ENCODE measurements at places on chromosomes 6 and 20.

GRCh38 chr6:4803343-4803744 lies 27.1 kb downstream of the CDYL start:
- DNase-seq: no peak

- DNase-seq: peak; percentile 38
These were observed 148.5 kb downstream of the RNGTT start for GRCh38 chr6:88814909-88815308.

DNA sequence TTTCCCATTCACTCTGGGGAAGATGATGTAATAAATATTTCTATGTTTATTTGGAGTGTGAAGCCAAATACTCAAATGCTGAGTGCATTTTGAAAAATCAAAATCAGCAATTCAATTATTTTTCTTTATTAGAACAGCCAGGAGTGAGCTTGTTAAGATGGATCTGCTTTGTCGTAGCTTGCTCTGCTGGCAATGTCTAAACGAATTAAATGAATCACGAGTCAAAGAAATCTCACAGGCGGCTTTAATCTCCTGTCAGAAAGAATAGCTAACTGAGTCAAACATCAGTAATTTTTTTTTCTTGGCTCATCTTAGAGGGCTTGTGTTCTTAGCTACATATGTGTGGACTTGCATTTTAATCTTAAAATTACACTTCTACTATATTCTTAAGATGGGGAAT lies 100.2 kb upstream of the HMGN3 start:
- peak; percentile 87 for DNase-seq

GRCh38 chr20:23315099-23315498 lies 35.5 kb upstream of the NXT1 start:
- no peak for DNase-seq

GRCh38 chr6:154363821-154364220 lies 7.2 kb upstream of the IPCEF1 start:
- DNase-seq: no peak

DNA sequence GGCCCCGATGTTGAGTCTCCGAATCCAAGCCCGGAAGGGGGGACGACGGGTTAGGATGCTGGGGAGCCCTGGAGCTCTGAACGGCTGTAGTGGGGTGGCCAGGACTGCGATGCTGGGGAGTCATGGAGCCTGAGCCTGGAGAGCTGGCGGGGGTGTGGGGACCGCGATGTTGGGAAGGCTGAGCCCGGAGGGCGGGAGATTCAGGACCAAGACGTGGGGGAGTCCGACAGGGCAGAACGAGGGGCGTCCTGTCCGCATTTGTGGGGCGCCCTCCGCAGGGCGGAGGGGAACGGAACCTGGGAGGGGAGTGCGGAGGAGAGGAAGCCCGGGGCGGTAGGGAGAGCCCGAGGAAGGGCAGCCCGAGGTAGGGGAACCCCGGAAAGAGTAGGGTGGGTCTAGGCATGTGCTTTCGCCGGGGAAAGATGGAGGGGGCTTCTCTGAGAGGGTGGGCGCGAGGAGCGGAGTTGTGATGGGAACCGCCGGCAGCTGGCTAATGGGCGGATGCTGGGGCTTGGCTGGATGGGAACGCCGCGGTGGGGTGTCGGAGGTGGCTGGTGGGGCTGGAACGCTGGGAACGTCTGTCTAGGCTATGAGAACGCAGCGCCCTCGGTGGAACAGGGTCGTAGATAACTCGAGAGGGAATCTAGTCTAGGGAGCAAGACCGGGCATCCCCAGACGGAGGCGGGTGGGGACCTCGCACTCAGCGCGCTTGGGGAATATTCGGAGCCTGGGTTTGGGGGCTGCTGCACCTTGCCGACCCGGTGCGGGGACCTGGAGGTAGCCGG lies 684 bp downstream of the PAQR8 start:
- DNase-seq: no peak

DNA sequence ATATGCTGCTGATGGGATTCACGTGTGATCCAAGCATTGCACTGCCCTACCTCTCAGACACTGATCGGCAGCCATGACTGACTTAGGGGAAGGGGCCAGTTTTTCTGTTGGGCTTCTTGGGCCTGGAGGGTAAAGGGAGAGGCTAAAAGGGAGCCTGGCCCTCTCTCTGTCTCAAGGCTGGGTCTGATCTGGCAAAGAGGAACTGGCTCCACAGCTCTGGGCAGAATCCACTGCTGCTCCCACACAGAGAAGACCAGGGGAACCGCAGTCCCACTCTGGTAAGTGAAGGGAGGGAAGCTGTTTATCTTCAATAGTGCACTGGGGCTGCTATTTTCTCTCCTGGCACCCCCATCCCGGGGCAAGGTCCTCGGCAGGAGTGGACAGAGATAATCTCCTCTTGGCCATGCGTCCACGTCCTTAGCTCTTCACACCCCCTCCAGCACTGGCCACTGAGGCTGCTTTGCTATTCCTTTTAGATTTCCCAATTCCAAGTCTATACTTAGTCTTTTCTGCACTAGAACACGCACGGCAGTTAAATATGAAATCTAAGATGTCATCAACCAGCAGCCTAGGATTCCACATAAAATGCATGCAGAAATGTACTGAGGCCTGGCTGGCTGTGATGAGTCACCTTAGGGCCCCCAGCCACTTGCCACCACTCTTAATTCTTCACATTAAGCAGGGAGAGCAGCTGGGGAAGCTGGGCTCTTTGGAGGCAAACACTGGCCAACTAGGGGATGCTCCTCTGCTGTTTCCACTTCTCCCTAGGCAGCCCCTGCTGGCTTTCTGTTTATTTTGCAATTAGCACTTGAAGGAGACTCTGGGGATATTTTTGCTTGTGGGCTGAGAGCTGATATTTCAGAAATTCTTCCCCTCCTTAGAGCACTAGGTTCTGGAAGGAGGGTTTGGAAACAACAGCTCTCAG lies 87.8 kb upstream of the ARMC2 start:
- DNase-seq: no peak

DNA sequence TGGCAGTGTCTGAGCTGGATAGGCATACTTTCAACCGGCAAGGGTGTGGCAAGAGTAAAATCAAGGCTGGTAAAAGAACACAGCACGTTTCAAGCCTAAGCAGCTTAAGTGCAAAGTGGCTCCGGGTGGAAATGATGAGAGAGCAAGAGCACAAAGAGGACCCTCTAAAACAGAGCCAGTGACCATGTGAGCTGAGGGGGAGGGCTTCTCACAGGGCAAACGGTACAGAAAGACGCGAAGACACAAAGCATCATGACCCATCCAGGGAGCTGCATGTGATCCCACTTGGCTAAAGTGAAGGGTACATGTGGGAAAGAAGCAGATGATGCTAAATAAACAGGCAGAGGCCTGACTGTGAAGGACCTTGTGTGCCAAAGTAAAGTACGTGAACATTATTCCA lies 25.7 kb downstream of the FKBP5 start:
- no peak for DNase-seq

DNA sequence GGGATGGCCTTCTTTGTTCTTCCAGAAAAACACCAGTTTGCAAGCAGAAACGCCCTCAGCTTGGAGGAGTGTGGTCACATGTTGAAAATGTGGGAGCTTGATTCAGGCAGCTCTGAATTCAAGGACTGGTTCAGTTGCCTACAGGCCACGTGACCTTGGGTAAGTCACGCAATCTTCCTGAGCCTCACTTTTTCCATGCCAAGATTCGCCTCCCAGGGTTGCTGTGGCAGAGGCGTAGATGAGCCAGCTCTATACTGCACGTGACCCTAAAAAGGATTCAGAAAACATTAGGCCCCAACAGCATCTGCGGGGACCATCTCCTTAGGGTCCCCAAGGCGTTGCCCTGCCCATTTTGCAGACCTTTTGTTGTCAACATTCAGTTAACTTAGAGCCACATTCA lies 112.0 kb upstream of the SNX9 start:
- no peak for DNase-seq

- no peak for DNase-seq
These were observed 69.9 kb upstream of the DOK5 start for GRCh38 chr20:54405540-54405939.

DNA sequence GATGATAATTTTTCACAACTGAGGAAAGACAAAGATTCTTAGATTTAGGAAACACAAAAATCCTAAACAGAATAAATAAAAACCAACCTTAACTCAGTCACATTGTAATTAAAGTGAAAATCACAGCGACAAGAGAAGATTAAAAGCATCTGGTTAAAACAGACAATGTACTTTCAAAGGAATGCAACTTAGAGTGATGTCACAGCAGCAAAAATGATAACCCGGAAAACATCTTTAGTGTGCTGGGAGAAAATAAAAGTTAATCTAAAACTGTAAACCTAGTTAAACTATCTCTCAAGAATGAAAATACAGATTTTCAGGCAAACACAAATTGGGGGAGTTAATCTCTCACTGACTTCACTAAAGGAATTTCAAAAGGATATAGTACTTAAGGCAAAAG lies 76.8 kb upstream of the OGFRL1 start:
- no peak for DNase-seq

DNA sequence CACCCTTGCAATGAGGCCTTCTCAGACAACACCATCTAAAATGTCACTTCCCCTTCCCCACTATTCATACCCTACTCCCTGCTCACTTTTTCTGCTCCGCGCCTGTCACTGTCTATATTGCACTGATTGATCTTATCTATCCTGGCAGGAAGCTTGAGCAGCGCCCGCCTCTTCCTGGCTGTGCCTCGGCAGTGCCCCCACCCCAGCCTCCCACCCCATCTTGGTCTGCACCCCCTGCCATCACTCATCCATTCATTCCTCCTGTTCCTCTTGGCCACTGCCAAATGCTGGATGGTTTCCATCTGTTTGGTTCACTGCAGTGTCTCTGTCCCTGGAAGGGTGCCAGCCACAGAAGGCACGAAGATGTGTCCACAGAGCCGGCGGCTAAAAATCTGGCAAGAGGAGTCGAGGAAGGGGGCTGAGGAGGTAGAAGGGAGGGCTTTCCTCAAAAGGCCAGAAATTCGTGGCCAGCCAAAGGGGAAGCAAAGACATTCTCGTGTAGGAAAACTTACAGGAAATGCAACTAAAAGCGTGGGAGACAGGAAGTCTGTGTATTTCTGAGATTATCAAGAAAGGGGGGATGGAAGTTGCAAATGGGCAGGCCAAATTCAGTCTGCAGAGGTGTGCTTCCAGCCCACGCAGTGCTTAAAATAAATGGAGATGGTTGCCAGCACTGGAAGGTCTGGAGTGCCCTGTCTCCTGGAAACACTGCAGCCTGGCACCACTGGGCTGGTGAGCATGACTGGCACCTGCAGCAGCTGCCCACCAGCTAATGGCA lies 27.6 kb downstream of the SYNJ2 start:
- DNase-seq: no peak

DNA sequence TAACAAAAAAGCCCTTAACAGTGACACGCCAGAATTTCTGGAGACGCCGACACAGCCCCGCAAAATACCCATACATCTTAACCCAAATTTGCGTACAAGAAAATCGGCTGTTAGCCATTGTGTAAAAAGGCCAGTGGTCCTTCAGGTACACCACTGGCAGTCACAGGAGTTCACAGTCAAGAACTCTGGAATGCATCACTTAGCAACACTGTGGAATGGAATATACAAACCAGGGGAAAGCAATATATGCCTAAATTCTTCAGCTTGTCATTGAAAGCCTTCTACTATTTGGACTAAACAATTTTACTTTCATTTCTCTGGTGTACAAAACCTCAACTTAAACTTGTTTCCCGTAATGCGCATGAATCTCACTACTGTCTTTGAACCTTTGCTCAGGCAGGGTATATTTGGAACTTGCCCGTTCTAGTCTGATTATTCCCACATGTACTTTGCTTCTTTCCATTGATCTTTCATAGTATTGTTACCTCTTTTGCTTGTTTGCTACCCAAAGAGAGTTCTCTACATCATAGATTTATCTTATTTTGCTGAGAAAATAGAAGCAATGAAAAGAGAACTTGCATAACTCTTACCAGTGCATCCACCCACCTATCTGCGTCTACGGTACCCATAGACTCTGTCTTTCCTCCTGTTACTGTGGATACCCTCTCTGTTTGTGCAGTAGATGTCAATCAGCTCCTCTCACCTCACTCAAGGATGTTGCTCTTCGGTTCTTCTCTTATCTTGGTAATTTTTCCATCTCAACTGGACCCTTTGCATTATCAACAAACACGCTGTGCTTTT lies at the start of gene ARMH2:
Gene ARMH2, minus strand, starts transcription at position 178 of the 801 bp plus-strand sequence. Its CDS starts 60 bp downstream, at position 118.
- DNase-seq: no peak

DNA sequence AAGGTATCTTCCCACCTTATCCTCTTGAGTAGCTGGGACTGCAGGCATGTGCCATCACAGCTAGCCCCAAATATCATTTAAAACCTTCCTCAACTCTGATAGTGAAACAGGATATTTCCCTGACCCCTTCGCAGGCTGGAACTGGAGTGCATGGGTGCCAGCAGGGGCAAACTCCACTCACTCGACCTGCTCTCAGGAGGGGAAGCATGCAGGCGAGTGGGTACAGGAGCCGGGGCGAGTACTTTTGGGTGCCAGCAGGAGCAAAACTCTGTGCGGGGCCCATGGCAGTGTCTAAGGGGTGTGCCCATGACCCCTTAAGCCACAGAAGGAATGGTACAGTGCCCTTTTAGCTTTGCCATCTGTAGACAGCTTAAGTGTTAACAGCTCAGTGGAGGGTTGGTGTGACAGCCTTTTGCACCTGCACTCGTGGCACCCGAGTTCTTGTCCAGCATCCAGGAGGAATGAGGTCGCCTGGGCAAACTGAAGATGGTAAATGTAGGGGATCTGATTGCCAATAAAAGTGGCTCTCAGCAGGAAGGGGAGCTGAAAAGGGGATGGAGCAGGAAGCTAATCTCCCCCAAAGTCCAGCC lies 155.1 kb downstream of the CDK19 start:
- DNase-seq: no peak

DNA sequence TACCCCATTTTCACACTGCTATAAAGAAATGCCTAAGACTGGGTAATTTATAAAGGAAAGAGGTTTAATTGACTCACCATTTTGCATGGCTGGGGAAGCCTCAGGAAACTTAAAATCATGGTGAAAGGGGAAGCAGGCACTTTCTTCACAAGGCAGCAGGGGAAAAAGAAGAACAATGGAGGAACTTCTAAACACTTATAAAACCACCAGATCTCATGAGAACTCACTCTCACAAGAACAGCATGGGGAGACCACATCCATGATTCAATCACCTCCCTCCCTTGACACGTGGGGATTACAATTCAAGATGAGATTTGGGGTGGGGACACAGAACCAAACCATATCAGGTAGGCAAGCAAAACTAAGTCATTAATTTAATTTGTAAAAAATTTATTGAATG lies 343.2 kb downstream of the FRK start:
- DNase-seq: no peak

All from epithelial cell of esophagus (primary cell).